ENCODE measurements at places on chromosomes 5 and 9. TPM values are rescaled to one million over a fixed set of nuclear protein-coding genes. Genes with fewer than 3 reads are reported as not detected.

The HOMER1 gene
- 11.9 TPM for total RNA-seq

The SPATA31A3 gene
- not detected for total RNA-seq

The STK32A gene
- 6.6 TPM for total RNA-seq

The ADRB2 gene
- total RNA-seq = 1.6 TPM

The SAP30L gene
- 11.7 TPM for total RNA-seq

The TIMD4 gene
- not detected for total RNA-seq

The PTPN3 gene
- 13.2 TPM for total RNA-seq

The IL13 gene
- not detected for total RNA-seq

The ADAMTS16 gene
- total RNA-seq = 5.6 TPM

The PCDHGA6 gene
- 5.2 TPM for total RNA-seq

DNA sequence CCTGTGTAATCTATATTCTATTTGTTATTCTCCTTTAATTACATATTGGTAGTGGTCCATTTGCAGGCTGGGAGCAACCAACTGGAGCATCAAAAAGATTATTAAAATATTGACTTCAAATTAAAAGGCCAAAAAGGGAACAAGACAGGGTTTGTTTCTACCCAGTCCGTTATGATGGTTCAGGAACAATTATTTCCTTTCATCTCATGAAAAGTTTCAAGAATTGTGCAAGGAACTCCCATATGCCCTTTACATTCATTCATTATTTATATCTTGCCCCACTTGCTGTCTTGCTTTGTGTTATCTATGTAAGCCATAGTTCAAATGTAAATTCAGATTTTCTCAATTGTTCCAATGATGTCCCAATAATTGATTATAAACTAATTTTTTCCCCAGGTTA lies 58.7 kb upstream of the TLE1 start:
- no peak overlapping the region for H3K4me3 ChIP-seq
- no peak for DNase-seq
- H3K36me3 ChIP-seq = no peaks in the 10 kb centered on the region
- no peak overlapping the region for H3K27ac ChIP-seq
- no peaks in the 10 kb centered on the region for H3K4me1 ChIP-seq

DNA sequence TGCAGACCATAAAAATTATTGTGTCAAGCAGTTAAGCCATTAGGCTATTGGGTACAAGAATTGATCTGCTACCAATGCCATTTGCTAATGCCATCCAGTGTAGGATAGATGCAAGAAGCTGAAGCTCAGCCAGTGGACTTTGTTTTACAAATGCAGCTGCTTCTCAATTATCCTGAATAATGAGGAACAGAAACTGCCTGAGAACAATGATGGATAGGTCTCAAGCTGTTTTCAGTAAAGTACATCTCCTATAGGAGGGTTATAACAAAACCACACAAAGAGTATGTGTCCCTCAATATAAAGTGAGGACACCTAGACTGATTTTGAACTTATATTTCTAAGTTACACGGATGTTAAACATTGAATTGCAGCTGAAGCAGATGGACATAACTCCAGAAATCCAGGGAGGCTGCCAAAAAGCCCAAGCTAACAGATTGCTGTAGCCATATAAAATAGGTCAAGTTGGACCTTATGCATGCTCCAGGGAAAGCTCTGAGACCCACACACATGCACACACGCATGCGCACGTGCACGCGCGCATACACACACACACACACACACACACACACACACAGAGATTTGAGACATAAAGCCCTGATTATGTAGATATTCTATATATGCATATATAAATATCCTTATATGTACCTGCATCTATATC lies 482.7 kb upstream of the CD180 start:
- H3K4me1 ChIP-seq = no peaks in the 10 kb centered on the region
- no peak for DNase-seq
- H3K27ac ChIP-seq = no peak overlapping the region

- H3K27ac ChIP-seq = no peak overlapping the region
- no peaks in the 10 kb centered on the region for H3K36me3 ChIP-seq
- H3K4me1 ChIP-seq = peaks cover 6% of the 10 kb centered on the region
- no peak overlapping the region for H3K4me3 ChIP-seq
These were observed 5.8 kb upstream of the BICD2 start for GRCh38 chr9:92770360-92770995.

DNA sequence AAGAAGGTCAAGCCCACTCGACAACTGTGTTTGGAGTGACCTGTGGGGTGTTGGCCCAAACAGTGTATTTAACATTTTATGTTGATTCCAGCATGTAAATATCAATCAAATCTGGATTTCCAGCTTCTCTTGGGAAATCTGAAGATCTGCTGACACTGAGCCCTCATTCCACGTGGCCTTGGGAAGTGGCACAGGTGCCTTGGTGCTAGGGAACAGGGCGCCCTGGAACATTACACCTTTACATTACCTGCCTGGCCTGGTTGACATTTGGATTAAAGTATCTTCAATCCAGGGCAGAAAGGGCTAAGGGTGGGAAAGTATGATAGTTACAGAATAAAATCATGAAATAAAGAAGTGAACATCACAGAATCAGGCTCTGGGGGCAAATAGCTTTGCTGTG lies 84.9 kb upstream of the CTSL start:
- peak; percentile 77 for DNase-seq
- peaks cover 2% of the 10 kb centered on the region for H3K36me3 ChIP-seq
- H3K4me1 ChIP-seq = peaks cover 58% of the 10 kb centered on the region
- H3K27me3 ChIP-seq = no peaks in the 10 kb centered on the region
- H3K4me3 ChIP-seq = no peak overlapping the region

- peaks cover 21% of the 10 kb centered on the region for H3K4me1 ChIP-seq
- DNase-seq = no peak
- H3K36me3 ChIP-seq = no peaks in the 10 kb centered on the region
- no peaks in the 10 kb centered on the region for H3K27me3 ChIP-seq
- H3K4me3 ChIP-seq = no peak overlapping the region
These were observed 83.7 kb downstream of the MYO10 start for GRCh38 chr5:16852251-16853005.

DNA sequence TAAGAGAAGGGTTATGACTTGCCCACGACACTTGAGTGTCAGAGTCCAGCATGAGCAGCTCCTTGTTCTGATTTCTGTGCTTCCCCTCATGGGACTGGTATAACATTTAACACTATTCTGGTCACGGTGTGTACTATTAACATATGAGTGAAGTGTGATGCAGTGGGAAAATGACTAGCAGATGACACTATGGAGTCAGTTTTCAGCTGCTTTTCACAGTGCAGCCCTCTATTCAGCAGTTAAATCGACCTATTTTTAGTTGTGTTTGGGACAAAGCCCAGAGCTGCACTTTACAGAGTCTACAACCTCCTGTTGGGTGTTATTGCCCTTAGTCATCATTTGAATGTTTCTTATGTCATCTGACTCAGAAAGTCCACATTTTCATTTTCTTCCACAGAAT lies 59.1 kb downstream of the CHSY3 start:
- no peak for DNase-seq
- H3K4me3 ChIP-seq = no peak overlapping the region
- no peaks in the 10 kb centered on the region for H3K4me1 ChIP-seq
- no peak overlapping the region for H3K27ac ChIP-seq

- H3K36me3 ChIP-seq = no peaks in the 10 kb centered on the region
- no peaks in the 10 kb centered on the region for H3K4me1 ChIP-seq
- H3K27ac ChIP-seq = no peak overlapping the region
- DNase-seq = no peak
- no peak overlapping the region for H3K4me3 ChIP-seq
These were observed 95.0 kb downstream of the MRPS27 start for GRCh38 chr5:72224946-72225463.

- no peak overlapping the region for H3K4me3 ChIP-seq
- H3K36me3 ChIP-seq = no peaks in the 10 kb centered on the region
- no peak overlapping the region for H3K27ac ChIP-seq
- no peaks in the 10 kb centered on the region for H3K27me3 ChIP-seq
- DNase-seq = no peak
These were observed 51.4 kb upstream of the CKMT2 start for GRCh38 chr5:81181576-81182316.

DNA sequence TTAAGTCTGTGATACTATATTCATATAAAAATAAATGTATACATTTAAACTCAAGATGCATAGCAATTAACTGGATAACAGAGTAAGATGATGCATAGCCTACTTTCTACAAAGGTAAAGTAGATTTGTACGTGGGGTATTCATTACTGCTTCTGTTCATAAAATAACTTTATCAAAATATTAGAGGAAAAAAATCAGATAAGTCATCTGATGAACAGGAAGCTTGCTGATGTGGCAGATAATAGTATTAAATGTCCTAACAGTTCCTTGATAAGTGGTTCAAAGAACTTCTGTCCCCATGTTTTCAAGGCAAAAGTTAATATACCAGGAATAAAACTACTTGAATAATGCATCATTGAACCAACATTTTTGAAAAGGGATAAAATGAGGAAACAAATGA lies 123.7 kb downstream of the NFIB start:
- no peaks in the 10 kb centered on the region for H3K27me3 ChIP-seq
- no peak overlapping the region for H3K4me3 ChIP-seq
- DNase-seq = no peak
- no peak overlapping the region for H3K27ac ChIP-seq

DNA sequence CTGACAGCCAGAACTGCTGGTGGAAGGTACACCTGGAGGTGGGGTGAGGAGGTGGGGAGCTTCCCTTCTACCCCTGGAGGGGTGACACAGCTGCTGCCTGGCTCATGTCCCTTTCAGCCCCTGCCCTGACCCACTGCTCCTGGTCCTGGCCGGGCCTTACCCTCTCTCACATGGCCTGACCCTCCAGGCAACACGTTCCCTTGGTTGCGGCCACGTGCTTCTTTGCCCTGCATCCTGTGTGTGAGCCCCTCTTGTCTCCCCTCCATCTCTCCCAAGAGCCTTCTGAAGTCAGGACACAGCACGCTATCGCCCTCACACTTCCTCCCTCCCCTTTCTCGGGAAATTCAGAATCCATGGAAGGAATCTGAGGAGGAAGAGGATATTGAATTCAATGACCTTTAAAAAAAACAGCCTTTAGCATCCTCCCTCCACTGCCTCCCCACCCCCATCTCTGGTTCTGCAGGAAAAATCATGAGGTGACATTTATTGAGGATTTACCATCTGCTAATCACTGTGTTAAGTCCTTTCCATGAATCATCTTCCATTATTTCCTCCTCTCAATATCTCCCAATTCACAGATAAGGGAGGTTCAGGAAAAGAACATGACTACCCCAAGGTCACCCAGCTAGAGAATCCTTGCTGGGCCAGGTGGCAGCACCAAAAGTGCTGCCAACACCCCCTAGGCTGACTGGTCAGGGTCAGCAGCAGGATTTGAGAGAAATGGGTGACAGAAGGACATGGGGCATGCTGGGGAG lies 8.3 kb downstream of the AQP3 start:
- peaks cover 8% of the 10 kb centered on the region for H3K4me1 ChIP-seq
- H3K4me3 ChIP-seq = no peak overlapping the region
- peaks cover 4% of the 10 kb centered on the region for H3K36me3 ChIP-seq
- no peak for DNase-seq
- H3K27ac ChIP-seq = no peak overlapping the region

- H3K27ac ChIP-seq = no peak overlapping the region
- no peak overlapping the region for H3K4me3 ChIP-seq
- H3K4me1 ChIP-seq = no peaks in the 10 kb centered on the region
These were observed 38.0 kb downstream of the C9orf50 start for GRCh38 chr9:129582855-129583254.

DNA sequence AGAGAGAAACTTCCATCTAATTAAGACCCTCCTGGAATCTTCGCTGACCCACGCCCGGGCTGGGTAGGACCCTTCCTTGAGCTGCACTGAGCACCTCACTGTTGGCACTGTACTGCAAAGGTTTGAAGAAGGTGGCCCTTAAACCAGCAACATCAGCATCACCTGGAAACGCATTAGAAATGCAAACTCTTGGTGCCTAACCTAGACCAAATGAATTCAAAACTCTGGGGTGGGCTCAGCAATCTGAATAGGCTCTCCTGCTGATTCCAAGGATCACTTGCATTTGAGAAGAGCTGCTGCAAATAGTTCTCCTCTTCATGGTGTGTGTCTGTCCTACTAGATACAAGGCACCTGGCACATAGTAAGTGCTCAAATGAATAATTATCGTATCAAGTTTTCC lies 2.7 kb upstream of the ZNF618 start:
- H3K27ac ChIP-seq = no peak overlapping the region
- H3K4me1 ChIP-seq = peaks cover 5% of the 10 kb centered on the region
- H3K4me3 ChIP-seq = no peak overlapping the region

- no peak for DNase-seq
- no peak overlapping the region for H3K27ac ChIP-seq
- H3K4me1 ChIP-seq = no peaks in the 10 kb centered on the region
- H3K4me3 ChIP-seq = no peak overlapping the region
- no peaks in the 10 kb centered on the region for H3K36me3 ChIP-seq
- H3K27me3 ChIP-seq = no peaks in the 10 kb centered on the region
These were observed 302.4 kb upstream of the TRPC7 start for GRCh38 chr5:136667789-136668188.

GRCh38 chr9:19464061-19464763 lies 55.4 kb downstream of the ACER2 start:
- DNase-seq = no peak
- no peaks in the 10 kb centered on the region for H3K36me3 ChIP-seq
- no peaks in the 10 kb centered on the region for H3K27me3 ChIP-seq
- H3K4me1 ChIP-seq = peaks cover 4% of the 10 kb centered on the region

GRCh38 chr9:134455934-134456755 lies 129.9 kb downstream of the RXRA start:
- H3K36me3 ChIP-seq = no peaks in the 10 kb centered on the region
- H3K4me1 ChIP-seq = peaks cover 14% of the 10 kb centered on the region

GRCh38 chr5:143760131-143760505 lies 51.8 kb upstream of the HMHB1 start:
- no peaks in the 10 kb centered on the region for H3K27me3 ChIP-seq
- H3K36me3 ChIP-seq = no peaks in the 10 kb centered on the region
- no peak for DNase-seq
- no peak overlapping the region for H3K4me3 ChIP-seq
- no peaks in the 10 kb centered on the region for H3K4me1 ChIP-seq

GRCh38 chr5:6868171-6868570 lies 154.9 kb downstream of the TENT4A start:
- H3K27ac ChIP-seq = no peak overlapping the region
- no peaks in the 10 kb centered on the region for H3K27me3 ChIP-seq
- H3K4me3 ChIP-seq = no peak overlapping the region
- DNase-seq = no peak

GRCh38 chr5:118987988-118988865 lies at the start of gene DTWD2:
DTWD2 (minus strand) TSS chr5:118988547; CDS start chr5:118988511, 36 bp downstream.
- peak; percentile 97 for DNase-seq
- no peaks in the 10 kb centered on the region for H3K27me3 ChIP-seq
- H3K4me1 ChIP-seq = peaks cover 34% of the 10 kb centered on the region
- H3K4me3 ChIP-seq = peak within 1 kb of the TSS; percentile 55
- peak within 1 kb of the TSS; percentile 99 for H3K27ac ChIP-seq

DNA sequence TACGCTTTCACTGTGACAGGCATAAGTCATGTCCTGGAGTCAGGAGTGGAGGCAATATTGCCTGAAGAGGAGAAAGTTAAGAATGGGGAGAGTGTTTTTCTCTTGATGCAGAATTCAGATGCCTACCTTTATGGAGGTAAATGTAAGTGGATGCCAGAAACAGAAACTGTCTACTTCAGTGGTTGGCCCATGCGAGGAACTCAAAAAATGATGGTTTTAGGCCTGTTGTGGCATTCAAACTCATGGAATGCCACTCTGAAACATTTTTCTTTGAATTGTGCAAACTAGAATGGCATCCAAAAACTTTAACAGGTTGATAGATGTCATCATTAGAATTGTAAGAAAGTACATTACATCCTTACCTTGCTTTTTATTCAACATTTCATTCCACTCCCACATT lies 47.7 kb upstream of the NTRK2 start:
- H3K27ac ChIP-seq = no peak overlapping the region
- H3K4me1 ChIP-seq = no peaks in the 10 kb centered on the region
- no peak for DNase-seq
- H3K27me3 ChIP-seq = no peaks in the 10 kb centered on the region
- H3K36me3 ChIP-seq = no peaks in the 10 kb centered on the region

Measured in body of pancreas (tissue), 4 donors.